HCT116 (cell line): ENCODE measurements at places on chromosomes 12 and 14. TPM values are rescaled to one million over a fixed set of nuclear protein-coding genes. Genes with fewer than 3 reads are reported as not detected.

DNA sequence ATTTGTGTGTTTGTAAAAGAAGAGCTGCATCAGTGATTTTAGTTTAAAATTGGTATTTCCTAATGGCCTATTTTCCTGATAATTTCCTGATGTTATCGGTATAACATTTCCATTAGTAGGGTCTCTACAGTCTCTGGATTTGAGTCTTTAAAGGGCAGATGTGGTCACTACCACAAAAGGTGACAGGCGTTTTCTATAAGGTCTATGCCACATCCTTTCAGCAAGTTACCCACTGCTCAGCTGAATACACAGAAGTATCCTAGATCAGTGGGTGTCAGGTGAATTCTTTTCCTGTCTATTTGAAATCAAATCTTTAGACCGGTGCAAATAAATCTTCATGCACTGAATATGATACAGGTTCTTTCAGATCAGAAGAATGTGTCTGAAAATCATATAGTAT is 90.2 kb downstream of the LIN7A start:
- no peak for DNase-seq

DNA sequence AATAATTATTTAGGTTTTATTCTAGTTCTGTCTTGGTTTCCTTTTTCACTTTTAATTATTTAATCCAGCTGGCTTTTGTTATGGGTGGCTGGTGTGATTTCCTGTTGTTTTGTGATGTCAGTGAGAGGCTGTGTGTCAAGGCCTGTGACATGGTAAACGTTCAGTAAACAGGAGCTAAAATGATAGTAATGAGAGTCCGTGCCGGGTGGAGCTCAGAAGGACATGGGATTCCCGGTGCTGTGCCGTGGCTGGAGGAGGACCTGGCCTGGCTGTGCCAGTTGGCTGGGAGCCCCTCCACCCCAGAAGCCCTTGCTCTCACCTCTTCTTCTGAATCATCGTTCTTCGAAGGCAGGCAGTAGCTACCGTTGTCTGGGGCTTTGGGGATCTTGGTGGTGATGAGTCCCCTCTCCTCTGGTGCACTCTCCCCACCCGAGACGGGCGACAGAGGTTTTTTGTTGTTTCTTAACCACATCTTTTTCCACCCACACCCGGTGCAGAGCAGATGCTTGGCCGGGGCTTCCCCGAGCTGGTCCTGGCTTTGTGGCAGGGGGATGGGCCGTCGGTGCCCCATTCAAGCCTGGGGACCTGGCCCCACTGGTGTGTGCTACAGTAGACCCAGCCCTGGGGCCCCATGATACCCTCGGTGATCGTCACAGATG is 29.1 kb downstream of the SH2B3 start:
- no peak for DNase-seq

- no peak for DNase-seq
Observed at GRCh38 chr12:76863837-76864236, 15.0 kb downstream of the CSRP2 start.

GRCh38 chr12:66066929-66067523 is 63.5 kb downstream of the LLPH start:
- DNase-seq, result no peak

DNA sequence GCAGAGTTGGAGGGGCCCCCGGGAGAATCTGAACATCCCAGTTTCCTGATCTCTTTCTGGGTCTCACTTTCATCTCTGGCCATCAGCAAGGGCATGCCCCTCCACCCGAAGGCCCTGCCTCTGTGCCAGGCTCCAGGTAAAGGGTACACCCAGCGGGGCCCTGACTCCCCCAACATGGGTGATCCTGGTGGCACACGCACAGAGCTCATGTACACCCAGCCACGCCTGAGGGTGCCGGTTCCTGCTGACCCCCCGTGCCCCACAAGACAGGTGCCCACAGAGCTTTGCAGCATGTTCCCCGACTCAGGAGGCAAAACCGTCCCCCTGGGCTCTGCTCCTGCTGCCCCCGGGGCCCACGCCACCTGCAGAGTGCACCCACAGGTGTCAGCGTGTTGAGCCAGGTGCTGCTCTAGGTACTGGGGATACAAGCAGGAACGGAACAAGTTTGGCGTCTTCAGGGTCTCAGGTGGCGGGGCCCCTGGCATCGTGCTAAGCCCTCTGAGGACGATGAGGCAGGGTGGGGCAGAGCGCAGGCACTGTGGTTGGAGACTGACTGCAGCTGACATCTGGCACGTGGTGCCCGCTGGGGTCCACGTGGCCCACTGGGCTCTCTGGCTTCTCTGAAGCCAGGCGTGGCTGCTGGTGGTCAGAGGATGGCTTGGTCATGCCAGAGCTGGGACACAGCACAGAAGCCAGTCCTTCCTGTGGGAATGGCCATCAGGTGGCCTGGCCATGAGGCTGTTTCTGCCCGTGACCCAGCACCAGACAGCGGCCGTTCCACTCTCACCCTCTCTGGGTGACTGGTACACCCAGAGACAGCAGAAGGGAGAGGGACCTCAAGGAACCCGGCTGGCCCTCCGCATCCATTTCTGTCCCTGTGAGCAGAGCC is 13.8 kb downstream of the BAG5 start:
- no peak for DNase-seq

- no peak for DNase-seq
Observed at GRCh38 chr12:52837413-52837741, 3.3 kb upstream of the KRT79 start.

GRCh38 chr12:65871865-65872645 is 47.8 kb downstream of the HMGA2 start:
- no peak for DNase-seq

- DNase-seq, result no peak
Observed at GRCh38 chr14:24296341-24297157, 3.0 kb downstream of the DHRS1 start.

DNA sequence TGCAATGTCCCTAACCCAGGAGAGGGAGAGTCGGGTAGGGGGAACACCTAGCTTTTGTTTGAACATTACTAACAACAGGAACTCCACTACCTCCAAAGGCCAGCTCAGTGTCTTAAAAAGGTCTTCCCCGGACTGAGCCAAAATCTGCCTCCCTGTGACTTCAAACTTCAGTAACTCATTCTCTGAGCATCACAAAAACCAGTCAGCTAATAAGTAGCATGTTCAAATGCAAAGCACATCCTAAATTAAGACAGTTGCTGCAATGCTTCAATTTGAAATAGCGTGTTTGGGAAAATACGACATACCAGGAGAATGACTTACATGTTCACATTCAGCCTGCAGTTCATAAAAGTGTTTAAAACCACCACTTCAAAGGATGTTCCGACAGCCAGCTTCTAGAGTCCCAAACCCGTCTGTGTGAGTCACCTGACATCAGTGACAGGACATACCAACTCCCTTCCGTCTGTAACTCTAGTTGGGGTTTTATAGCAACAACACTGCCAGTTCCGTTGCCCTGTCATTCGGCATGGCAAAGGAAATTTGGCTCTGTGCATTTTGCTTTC is 13.0 kb downstream of the ZFP36L1 start:
- peak; percentile 94 for DNase-seq

DNA sequence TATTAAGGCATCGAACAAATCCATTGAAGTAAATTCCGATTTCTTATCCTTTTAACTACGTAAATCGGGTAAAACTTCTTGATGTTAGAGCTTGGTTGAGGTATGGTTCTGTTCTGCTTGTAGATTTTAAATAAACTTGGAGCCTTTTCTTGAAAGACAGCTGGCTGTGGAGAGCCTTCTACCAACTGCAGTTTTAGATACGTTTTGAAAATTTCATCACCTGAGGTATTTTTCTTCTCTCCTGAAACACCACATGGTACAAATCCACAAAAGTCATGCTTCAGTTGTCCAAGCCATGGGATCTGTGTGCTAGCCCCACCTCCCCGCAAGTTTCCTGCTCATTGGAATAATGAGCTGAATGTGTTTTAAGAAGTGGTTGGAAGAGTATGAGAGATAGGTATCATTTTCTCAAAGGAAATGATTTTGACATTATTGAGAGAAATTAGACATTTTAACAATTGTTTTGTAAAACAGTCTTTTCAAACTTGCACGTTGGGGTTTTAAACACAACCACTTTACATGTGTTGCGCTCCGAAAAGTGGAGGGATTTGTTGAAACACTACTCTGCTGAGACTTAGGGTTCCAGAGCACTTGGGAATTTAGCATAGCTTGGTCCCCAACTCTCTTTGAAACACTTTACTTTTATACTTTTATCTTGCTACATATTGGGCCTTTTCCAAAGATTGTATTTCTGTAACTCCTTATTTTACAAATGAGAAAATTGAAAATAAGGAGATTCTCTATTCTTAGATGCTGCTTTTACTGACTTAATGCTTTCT is 1.4 kb downstream of the PPM1A start:
- DNase-seq, result peak; percentile 6

- no peak for DNase-seq
Observed at GRCh38 chr12:32508626-32509025, 109.3 kb downstream of the FGD4 start.

- DNase-seq, result no peak
Observed at GRCh38 chr12:104928036-104928745, 29.9 kb downstream of the SLC41A2 start.

- no peak for DNase-seq
Observed at GRCh38 chr14:27688841-27689444, 1077.6 kb upstream of the FOXG1 start.

- DNase-seq, result no peak
Observed at GRCh38 chr14:60309867-60310552, 61.0 kb downstream of the PPM1A start.

DNA sequence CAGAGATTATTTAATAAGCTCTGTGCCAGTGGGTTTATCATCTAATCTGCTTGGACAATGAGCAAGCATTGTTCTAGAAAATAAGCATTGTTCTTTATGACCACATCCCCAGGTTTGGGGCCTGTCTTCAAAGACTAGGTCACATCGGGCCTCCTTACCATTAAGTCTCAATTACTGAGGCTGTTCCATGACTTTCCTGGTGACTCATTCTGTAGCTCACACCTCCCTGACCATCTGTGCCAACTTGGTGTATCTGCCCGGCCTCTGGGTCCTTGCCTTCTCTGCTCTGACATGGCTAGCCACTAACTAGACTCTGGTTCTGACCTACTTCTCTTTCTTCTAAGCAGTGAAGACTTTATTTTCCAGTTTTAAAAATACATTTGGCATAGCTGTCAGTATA is 44.4 kb upstream of the PLEKHA5 start:
- no peak for DNase-seq

- DNase-seq, result no peak
Observed at GRCh38 chr14:23512156-23512555, 39.4 kb downstream of the ZFHX2 start.

GRCh38 chr14:50524060-50524459 is 8.3 kb downstream of the MAP4K5 start:
- no peak for DNase-seq

DNA sequence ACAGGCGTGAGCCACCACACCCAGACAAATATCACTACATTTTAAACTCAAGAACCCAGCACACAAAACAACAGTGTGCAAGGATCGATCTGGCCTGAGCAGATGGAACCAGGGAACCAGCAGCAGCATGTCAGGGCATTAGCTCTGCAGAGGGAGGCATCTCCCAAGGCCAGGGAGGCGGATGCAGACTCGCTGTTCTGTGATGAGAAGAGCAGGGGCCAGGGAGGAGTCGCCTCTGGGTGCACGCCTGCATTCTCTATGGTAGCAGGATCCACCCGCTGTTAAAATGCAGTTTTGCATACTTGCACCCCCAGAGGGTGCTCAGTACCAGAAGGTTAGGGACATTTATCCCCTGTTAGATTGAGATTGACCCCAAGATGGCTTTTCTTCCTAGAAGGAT is 17.9 kb downstream of the PGAM5 start:
- DNase-seq, result no peak

- no peak for DNase-seq
Observed at GRCh38 chr14:74641601-74642391, 29.8 kb upstream of the LTBP2 start.

GRCh38 chr12:89373763-89374572 is 21.7 kb upstream of the DUSP6 start:
- DNase-seq, result no peak

GRCh38 chr12:16350682-16351081 is 3.2 kb downstream of the MGST1 start:
- DNase-seq, result peak; percentile 75

- no peak for DNase-seq
Observed at GRCh38 chr14:36339816-36340215, 19.4 kb upstream of the MBIP start.

GRCh38 chr12:26939192-26939832 is 1.0 kb downstream of the FGFR1OP2 start:
- DNase-seq, result no peak

- no peak for DNase-seq
Observed at GRCh38 chr14:25215607-25216006, 165.7 kb upstream of the STXBP6 start.

DNA sequence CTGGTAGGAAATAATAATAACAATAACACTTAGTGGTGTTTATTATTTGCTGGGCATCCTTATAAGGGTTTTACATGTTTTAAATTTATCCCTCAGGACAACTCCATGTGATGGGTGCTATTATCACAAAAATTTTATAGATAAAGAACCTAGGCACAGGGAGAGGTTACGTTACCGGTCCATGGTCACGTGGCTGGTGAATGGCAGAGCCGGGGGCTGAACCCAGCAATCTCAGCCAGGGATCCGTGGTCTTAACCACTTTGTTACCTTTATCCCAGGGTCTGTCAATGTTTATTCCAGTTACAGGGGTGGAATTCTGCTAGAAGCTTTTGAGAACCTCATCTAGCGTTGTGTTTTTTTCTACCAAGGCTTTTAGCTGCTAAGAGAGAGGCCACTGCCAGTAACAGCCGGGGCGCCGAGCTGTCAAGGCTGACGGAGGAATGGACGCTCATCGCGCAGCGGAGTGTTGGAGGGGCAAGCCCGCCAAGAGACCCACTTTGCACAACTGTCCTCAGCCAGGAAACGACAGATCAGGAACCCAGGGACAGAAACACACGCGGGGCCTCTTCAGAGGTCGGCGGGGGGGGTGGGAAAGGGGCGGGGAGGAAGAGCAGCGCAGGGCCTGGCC is 418 bp downstream of the AMN1 start:
- DNase-seq, result no peak

The FLRT2 gene
- total RNA-seq, result 0.17 TPM

The TAS2R31 gene
- 1.7 TPM for total RNA-seq

The HCAR1 gene
- total RNA-seq, result not detected

The GPR68 gene
- total RNA-seq, result not detected

The DPPA3 gene
- total RNA-seq, result not detected

The NEUROD4 gene
- not detected for total RNA-seq

The MFAP5 gene
- not detected for total RNA-seq

The ADGRD1 gene
- total RNA-seq, result 0.44 TPM

The HOXC10 gene
- total RNA-seq, result 3.8 TPM

The JPH4 gene
- total RNA-seq, result 0.15 TPM

The KRT71 gene
- total RNA-seq, result not detected

The CD27 gene
- total RNA-seq, result 0.25 TPM

The CELA1 gene
- total RNA-seq, result not detected
